ENCODE measurements at places on chromosomes 3 and 15.

GRCh38 chr3:10432156-10432845 is 73.1 kb downstream of the ATP2B2 start:
- DNase-seq = no peak

GRCh38 chr3:184341925-184342324 is 4.5 kb downstream of the FAM131A start:
- DNase-seq = no peak

- no peak for DNase-seq
Measured at GRCh38 chr3:180911876-180912303, 580 bp upstream of the FXR1 start.

DNA sequence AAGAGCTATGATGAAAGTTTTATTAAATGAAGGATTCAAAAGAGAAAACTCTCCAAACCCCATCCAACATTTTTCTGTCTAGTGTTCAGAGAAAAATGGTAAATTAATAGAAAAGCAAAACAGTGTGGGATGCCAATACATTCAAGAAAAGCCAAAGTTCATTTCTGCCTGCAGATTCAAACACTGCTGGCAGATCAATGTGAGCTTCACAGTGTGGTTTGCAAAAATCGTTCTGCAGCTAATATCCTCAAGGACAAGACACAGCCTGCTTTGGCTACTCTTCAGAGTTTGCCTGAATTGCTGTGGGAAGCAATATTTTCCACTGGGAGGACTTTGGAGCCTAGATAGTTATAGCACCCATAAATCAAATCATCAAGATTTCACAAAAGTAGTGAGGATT is 619.9 kb upstream of the SUCLG2 start:
- no peak for DNase-seq

- no peak for DNase-seq
Measured at GRCh38 chr3:89344076-89344475, 236.7 kb downstream of the EPHA3 start.

GRCh38 chr3:73100741-73101559 is 39.5 kb downstream of the EBLN2 start:
- DNase-seq = peak; percentile 75

DNA sequence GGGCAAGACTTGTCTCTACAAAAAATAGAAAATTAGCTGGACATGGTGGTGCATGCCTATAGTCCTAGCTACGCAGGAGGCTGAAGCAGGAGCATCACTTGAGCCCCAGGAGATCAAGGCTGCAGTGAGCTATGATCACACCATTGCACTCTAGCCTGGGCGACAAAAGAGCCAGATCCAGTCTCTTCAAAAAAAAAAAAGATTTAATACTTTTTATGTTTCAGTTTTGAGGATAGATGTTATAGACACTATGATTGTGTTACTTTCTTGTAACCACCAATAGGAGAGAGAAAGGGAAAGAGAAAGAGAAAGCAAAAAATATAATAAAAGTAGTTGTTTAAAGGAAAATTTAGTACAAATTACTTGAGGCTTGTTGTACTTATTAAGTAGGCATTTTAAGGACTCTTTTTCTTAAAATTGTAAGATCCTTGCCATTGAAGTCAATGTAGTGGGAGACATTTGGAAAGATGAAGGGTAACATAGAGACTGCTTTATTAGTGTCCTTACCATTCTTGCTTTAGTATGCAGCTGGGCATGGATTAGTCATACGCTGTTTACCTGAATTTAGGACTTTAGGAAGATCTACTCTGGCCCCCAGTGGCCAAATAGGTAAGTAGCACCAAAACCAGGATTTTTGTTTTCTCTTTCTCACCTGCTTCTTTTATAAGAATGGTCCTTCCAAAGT is 35.1 kb upstream of the ZDHHC23 start:
- peak; percentile 77 for DNase-seq

GRCh38 chr3:49654955-49655556 is 19.1 kb upstream of the APEH start:
- no peak for DNase-seq

DNA sequence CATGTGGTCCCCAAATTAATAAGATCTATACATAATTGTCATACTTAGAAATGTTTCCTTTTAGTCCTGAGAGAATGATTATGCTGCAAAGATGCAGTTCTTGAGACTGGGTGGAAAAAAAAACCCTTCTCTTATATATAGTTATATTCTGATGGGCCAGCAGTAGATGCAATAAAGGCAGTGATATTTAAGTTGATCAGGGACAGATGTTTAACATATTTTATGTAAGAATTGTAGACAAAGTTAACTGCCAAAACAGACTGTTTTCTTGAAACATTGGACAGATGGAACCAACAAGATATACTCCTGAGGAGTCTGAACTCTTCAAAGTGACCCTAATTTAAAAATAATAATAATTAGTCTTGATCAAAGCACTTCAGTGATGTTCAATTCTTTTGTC is 172.0 kb upstream of the LRIG1 start:
- no peak for DNase-seq

GRCh38 chr15:85404176-85404917 is 23.9 kb downstream of the AKAP13 start:
- DNase-seq = no peak

DNA sequence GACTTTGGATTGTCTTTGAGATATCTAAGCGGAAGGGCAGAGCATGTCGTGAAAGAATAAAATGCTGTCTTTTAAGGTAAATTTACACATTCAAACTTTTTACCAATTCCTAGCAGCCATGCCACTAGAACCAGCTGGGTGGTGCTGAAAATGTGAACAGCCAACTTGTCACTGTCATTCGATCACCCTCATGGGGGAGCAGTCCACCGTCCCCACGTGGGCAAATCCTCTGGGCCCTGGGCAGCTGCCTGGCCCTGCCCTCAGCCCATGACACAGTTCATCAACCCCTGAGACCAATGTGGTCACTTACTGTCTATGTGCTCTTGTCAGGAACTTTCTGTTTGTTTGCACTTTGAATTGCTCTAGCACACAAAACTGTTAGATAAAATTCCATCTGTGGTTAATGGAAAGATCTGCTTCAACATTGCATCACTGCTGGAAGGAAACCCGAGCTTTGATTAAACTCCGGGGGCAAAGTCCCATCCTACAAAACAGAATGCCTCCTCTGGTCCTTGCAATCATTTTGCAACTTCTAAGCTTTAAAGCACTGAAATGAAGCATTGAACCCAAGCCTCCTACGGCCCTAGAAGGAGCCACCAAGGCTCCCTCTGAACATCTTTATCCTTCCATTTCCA is 50.1 kb downstream of the PCSK6 start:
- DNase-seq = no peak

DNA sequence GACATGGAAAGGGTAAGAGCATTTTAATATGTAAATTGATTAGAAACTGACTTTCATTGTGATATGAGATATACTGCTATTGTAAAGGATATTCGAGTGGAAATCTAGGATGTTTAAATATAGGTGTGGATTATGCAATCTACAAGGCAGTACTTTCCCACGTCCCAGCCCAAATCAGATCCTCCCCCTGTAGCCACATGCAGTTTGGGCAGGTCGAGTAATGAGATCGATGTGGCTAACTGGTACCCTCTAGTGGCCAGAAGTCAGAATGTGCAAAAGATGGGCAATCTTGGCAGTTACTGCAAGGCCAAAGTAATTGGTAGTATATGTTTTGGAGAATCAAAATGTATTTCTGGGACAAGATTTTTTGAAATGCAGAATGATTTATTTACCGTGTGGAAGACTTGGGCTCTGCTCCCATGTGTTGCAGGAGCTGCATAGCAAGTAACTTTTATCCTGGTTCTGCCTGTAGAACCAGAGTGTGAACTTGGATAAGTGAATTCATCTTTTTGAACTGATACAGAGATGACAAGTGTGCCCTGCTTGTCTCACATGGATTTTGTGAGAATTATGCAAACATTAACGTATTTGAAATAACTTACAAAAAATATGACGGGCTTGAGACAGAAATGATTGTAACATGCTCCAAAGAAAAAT is 94.5 kb upstream of the ADAMTSL3 start:
- peak; percentile 61 for DNase-seq

DNA sequence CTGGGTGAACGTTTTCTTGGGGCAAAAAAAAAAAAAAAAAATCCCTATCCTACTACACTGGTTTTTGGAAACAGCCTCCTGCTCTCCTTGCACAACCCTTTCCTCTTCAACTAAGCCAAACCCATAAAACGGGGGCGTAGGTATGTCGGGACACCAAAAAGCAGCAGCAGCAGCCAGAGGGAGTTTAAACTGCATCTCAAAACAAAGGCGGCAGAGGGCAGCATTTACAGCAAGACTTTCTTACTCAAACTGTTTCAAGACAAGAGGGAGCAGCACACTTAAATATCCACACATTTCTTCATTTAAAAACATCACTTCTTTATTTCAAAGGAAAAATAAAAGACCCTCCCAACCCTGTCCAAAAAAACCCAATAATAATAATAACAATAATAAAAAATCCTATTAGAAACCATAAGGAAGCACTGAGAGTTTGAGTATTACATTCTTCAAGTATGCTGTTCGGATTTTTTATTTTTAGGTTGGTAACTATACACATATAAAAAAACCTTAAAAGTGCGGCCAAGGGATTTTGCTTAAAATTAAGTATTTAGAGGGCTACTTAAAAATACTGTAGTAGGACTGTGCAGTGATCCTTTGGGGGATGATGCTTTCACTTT is 43.9 kb upstream of the PLXND1 start:
- DNase-seq = peak; percentile 84

DNA sequence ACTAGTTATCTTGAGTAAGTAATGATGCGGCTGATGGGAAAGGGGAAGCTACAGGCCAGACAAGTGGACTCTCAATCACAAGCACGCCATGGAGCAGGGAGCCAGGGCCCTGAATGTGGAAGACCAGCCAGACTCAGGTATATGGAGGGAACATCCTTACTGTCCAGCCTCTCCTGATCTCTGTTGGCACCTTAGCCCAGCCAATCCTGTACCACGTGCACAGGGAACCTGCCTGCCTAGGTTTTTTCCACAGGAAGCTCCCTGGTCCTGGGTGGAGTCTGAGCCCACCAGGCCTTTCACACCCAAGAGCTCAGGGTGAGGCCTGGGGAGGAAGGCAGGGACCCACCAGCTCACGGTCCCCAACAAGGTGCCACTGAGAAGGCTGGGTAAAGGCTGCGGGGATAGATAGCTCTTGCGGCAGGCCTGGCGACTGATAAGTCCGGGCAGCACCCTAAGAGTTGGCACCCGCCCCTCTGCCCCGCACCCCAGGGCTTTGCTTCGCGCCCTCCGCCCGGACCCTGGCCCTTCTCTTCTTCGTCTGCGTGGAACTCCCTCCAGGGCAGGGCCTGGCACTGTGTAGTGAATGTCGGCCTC is 933 bp upstream of the APEH start:
- no peak for DNase-seq

DNA sequence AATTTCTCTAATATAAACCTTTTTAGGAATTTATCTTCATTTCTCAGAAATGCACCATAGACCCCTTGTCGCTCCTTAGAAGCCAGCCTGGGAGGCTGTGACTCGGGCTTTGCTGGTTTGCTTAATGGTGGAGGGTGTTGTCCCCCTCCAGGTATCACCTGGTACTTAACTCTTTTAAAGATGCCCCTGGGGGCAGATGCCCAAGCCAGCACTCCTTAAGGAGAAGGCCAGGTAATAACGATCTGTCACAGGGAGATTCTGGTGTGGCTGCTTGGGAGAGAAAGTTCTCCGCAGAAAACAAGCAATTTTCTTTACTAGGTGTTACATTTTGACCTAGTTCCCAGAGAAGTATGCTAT is 22.3 kb downstream of the EHD4 start:
- DNase-seq = no peak

DNA sequence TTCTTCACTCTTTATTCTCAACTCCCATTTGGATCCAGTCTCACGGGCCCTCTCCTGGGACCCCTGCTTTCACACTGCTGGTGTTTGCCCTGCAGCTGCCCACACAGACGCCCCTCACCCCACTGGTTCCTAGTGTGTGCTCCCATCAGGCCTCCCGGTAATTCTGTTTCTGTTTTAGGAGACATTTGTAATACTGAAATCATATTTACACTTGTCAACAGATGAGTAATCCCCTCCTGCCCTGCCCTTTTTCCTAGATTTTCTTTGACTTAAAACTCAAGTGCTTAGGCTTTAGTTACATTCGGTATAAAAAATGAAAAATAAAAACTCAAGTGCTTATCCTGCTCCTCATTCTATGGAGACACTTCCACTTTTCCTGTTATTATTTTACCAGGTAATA is 18.4 kb upstream of the ABTB1 start:
- no peak for DNase-seq

DNA sequence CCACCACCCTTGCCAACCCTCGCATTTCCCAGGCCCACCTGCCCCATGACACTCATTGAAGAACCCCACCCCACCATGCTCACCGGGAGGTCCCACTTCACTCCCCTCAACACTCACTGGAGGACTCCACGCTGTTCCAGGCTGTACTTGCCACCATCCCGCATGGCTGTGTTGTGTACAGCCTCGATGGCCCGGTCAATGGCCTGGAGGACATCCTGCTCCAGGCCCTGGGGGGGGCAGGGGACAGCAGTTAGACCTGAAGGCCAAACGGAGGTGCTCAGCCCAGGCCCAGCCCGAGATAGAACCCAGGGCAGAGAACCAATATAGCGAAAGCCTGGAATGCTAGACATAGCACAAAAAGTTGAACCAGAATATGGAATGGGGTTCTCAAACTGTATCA is 2.9 kb downstream of the NCKIPSD start:
- DNase-seq = no peak

DNA sequence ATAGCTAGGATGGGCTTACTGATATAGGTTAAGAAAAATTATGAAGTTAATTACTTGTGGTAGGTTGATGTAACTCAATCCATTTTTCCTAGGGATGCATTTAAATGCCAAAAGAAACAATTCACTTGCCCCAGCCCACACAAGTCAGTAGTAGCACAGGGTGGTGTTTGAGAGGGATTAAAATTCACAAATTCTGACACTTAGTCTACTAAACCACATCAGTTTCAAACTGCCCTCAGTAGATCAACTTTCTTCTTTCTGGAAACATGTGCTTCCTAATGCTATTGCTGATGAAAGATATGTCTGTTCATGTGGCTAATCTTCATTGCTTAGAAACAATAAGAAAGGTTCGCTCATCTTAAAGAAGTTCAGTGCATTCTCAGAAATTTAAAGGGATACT is 160.6 kb downstream of the EPHA3 start:
- DNase-seq = no peak

GRCh38 chr15:74844319-74845207 is 1.6 kb upstream of the ULK3 start:
- DNase-seq = no peak

- DNase-seq = peak; percentile 94
Measured at GRCh38 chr3:176919836-176920765, 277.2 kb downstream of the TBL1XR1 start.

DNA sequence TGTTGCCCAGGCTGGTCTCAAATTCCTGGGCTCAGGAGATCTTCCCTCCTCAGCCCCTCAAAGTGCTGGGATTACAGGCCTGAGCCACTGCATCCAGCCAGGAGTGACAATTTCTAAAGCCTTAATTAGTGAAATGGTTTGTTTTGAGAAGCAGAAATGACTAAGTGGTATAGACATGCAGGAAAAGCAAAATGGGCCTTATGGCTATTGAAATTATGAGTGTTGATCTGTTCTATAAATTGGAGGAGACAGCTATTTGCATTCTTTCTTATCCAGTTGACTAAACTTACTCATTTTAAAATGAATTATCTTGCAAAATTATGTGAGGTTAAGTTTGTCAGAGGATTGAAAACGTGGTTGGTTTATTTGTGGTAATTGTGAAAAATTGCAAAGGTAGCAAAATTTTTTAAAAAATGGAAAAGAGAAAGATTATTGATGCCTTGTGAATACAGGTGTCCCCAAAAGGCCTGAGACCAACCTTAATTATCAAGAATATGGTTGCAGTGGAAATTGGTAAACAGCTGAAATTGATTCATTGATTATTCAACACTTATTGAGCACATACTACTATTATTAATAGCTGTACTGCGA is 7.9 kb downstream of the RAP2B start:
- no peak for DNase-seq

All from IMR-90 (cell line).